ENCODE measurements at places on chromosomes 7 and 10. TPM values are rescaled to one million over a fixed set of nuclear protein-coding genes. Genes with fewer than 3 reads are reported as not detected.

HKDC1 gene
- total RNA-seq, result not detected

DNA sequence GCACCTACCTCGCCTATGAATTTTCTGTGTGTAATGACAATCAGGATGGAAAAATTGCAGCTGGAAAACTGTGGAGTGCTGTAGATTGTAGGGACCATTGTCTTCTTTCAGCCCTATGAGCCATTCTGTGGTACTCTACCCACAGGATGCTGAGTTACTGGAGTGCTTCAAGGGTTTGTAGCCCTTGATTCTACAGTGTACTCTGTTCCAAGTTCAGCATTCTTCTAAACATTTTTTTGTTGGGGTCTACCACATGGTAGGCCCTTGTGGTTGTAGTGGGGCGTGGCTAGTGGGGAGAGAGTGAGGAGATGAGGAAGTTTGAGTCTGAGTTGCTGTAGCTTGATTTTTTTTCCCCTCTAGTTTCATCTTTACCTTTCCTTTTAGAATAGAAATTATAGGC is 33.5 kb downstream of the REEP3 start:
- no peak for DNase-seq

HELLS gene
- total RNA-seq, result 0.86 TPM

- no peak for DNase-seq
Measured at GRCh38 chr10:70512149-70512639, 33.6 kb downstream of the PALD1 start.

DNA sequence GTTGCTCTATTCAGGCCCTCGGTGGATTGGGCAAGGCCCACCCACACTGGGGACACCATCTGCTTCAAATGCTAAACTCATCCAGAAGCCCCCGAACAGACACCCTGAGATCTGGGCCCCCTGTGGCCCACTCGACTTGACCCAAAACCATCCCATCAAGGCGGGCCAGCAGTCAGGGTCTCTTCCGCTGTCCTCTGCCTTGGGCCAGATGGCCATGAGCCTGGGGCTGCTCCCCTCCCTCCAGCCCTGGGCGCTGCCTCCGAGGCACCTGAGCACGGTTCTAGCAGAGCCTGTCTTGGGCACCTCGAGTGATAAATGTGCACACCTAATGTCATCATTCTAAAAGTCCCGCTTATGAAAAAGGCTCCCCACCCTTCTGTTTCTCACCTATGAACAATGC is 449.4 kb downstream of the TCERG1L start:
- DNase-seq, result no peak

DNA sequence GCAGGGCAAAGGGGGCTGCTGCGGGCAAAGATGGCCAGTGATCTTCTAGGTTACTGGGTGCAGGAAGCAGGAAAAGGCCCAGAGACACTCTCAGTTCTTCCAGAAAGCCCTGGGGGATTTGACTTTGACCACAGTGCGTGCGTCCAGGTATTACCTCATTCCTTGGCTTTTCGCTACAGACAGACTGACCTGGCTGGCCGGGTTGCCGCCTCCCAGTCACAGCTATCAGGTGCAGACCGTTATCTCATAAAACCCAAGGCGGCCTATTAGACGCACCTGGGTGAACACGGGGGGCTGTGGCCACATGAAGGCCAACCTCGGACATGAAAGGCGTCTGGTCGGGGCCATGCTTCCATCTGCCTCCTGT is 80.3 kb downstream of the FOXL3 start:
- DNase-seq, result no peak

GRCh38 chr10:80454513-80455460 is 677 bp downstream of the TSPAN14 start:
- peak; percentile 88 for DNase-seq

DNA sequence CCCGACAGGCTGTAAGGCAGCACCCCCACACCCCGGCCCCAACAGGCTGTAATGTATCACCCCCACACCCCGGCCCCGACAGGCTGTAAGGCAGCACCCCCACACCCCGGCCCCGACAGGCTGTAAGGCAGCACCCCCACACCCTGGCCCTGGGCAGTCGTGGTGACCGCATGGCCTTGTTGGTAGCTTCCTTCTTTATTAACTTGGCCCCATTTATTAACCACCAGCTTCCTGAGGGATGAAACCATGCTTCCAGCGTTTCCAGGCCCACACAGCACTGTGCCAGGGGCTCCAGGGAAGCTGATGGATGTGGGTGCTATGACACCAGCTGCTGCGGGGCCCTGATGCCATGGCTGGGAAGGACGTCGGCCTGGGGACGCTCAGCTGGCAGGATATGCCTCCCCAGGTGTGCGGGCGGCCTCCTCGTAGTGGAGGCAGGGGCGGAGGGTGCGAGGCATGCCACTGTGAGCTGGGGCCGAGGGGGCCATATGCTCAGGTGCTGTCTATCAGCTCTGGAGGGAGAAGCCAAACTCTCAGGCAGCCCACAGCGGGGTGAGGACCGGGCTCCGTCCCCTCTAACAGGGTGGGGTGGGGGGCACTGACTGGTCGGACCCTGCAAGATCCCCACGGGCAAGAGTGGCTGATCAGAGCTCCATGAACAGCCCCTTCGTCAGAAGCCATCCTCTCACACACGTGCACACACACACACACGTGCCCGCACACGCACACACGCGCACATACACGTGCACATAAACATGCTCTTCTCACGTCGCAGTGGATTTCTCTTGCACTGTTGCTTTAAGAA is 311.0 kb downstream of the PTPRN2 start:
- peak; percentile 71 for DNase-seq

GRCh38 chr10:129090618-129091366 is 376.2 kb upstream of the MGMT start:
- DNase-seq, result no peak

GRCh38 chr7:27925573-27926201 is 185.7 kb downstream of the TAX1BP1 start:
- DNase-seq, result no peak

IFIT2 gene
- 4.3 TPM for total RNA-seq

DNA sequence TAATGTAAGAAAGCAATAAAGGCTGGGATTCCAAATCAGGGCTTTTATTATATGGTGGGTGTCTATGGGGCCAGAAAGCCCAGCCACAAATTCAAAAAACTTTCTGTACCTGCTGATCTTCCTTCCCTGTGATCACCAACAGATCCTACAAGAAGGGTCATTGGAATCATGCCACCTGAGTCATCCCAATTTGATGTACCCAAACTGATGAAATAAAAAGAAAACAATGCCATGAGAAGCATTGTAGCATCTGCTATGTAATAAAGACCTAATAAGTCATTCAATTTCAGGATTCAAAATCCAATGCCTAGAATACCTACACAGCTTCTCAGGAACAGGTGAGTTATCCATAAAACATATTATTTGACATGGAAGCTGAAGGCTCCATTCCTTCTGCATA is 228.8 kb downstream of the DKK1 start:
- no peak for DNase-seq

DNA sequence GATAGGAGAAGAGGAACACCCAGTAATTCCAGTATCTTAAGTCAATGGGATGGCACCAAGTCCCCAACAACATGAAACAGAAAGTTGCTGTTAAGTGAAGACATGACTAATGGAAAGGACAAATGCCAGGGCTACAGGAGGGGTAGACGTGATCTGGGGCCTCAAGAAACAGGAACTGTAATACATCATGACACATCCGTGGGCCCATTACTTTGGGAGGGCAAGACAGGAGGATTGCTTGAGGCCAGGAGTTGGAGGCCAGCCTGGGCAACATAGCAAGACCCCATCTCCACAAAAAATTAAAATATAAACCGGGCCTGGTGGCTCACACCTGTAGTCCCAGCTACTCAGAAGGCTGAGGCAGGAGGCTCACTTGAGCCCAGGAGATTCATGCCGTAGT is 408.6 kb upstream of the PRKCQ start:
- no peak for DNase-seq

DNA sequence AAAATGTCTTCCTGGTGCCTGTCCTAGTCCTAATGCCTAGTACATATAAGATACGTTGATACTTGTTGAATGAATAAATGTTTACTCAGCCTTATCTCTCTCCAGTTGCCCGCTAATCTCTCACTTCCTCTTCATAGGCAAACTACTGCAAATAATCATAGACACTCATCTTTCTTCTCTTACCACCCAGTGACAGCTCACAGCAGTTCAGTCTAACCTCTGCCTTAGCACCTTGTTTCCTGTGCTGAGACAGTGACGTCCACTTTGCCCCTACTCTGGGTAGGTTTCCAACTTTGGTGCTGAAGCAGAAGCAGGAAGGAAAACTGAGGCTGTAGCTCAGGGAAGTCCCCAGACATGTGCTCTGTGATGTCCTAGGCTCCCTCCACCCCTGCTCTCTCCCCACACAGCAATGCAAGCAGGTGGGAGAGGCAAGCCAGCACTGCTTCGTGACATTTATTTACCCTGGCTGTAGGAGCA is 45.5 kb upstream of the RHOBTB1 start:
- DNase-seq, result no peak

CALHM3 gene
- not detected for total RNA-seq

DNA sequence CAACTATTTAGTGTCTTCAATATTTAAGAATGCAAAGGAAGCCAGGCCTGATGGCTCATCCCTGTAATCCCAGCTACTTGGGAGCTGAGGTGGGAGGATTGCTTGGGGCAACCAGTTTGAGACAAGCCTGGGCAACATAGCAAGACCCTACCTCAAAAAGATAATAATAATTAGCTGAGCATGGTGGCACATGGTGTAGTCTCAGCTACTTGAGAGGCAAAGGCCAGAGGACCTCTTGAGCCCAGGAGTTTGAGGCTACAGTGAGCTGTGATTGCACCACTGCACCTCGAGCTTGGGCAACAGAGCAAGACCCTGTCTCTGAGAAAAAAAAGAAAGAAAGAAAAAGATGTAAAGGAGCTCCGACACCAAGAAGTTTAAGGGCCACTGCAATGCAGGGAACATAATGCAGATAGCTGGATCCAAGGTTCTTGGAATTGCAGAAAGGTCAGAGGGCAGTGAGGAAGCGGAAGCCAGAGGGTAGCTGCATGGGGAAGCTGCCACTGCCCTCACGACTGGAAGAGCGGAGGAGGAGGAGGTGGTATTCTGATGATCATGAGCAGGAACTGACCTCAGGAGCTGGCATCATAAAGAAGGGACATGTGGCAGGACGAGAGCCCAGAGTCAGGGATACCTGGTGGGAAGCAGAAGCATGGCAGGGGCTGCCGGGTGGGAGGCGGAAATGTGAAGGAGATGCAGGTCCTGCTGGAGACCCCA is 60.2 kb upstream of the PODXL start:
- no peak for DNase-seq

- DNase-seq, result no peak
Measured at GRCh38 chr7:36346260-36346831, 43.3 kb upstream of the ANLN start.

DNA sequence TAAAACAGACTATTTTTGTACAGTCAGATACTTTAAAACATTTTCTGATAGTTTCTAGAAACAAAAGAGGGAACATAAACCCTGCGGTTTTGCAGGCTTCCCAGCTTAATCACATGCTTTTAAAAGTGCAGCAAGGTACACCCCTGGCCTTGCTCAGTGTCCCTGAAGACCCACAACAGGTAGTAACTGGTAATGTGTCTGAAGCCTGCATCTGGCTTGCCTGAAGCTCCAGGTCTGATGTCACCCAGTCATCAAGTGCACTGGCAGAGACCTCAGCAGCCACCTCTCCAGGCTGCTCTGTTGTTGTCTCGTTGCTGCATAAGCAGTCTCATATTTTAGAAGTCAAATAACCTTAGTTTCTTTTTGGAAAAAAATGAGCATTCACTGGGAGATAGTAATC is 376.1 kb upstream of the MTPN start:
- DNase-seq, result no peak

GRCh38 chr7:26485367-26485934 is 193.8 kb downstream of the SNX10 start:
- DNase-seq, result no peak

RBM20 gene
- total RNA-seq, result 105 TPM

Data from cardiac septum (tissue), 1 donor.